GM20000 (cell line): ENCODE measurements at places on chromosomes 16 and 17.

GRCh38 chr16:2026461-2027023, at the start of gene NHERF2:
Gene NHERF2, plus strand, starts transcription at chr16:2026902. Its CDS starts 104 bp downstream, at chr16:2027006.
- peak; percentile 63 for DNase-seq

GRCh38 chr16:88762941-88763340, 22.1 kb downstream of the PIEZO1 start:
- no peak for DNase-seq

DNA sequence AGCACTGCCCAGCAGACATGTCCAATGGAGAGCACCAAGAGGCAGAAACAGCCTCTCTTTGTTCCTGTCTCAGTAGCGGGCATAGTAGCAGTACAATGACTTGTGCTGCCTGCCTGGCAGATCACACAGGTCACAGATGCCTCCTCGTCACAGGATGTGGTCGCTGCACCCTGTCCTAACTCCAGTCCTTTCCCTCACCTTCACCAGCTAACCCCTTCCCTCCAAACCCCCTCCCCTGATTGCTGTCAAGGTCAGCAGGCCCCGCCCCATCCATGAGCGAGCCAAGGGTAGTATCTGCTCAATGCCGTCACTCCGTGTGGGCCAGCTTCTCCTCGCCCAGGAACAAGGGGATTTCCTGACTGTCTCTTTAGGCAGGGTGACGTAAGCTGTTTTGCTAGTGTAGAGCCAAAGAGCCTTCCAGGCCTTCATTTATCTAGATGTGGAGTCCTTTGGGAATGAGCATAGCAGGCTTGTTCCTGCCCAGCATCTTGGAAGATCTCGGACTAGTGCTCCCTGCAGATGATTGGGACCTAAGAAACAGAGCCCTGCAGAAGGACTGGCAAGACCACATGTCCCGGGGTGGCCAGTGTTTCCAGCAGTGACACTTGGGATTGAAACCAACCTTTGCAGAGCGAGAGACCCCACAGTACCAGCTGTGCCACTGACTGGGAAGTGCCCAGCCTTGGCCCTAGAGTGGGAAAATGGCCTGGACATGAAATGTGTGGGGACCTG, 75.9 kb upstream of the TNRC6C start:
- DNase-seq, result peak; percentile 80

DNA sequence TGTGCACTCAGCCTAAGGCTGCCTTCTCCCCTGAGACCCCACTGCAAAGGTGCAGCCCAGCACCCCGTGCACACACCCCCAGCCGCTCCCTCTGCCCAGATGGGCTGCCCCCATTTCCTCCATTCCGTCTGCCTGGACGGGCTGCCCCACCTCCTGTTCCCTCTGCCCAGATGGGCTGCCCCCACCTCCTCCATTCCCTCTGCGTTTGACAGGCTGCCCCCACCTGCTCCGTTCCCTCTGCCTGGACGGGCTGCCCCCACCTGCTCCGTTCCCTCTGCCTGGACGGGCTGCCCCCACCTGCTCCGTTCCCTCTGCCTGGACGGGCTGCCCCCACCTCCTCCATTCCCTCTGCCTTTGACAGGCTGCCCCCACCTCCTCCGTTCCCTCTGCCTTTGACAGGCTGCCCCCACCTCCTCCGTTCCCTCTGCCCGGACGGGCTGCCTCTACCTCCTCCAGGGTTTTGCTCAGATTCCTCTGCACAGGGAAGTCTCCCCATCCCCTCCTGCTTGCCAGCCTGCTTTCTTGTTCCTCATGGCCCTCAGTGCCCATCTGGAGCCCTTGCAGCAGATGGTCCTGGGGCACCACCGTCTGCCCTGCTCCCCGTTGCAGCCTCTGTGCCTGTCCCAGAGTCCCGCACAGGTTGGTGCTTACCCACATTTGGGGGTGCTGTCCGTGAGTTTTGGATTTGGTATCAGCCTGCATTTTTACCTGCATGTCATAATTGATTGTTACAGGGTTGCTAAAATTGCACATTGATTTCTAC, 23.4 kb upstream of the IL17C start:
- no peak for DNase-seq

GRCh38 chr16:27657811-27658210, 107.9 kb downstream of the KATNIP start:
- DNase-seq, result no peak

DNA sequence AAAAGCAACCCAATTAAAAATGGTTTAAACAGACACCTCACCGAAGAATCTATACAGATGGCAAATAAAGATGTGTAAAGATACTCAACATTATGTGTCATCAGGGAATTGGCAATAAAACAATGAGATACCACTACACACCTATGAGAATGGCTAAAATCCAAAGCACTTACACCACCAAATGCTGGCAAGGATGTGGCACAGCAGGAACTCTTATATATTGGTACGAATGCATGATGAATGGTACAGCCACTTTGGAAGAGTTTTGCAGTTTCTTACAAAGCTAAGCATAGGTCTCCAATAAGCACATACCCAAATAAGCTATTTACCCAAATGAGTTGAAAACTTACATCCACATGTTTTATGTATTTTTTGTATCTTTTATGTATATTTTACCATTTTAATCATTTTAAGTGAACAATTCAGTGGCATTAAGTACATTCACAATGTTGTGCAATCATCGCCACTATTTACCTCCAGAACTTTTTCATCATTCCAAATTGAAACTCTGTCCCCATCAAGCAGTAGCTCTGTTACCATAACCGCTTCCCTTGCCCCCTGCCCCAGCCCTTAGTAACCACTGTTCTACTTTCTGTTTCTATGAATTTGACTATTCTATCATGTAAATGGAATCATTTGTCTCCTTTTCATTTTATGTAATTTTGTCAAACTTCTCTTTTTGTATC, 6.7 kb upstream of the ALDH3A2 start:
- no peak for DNase-seq

DNA sequence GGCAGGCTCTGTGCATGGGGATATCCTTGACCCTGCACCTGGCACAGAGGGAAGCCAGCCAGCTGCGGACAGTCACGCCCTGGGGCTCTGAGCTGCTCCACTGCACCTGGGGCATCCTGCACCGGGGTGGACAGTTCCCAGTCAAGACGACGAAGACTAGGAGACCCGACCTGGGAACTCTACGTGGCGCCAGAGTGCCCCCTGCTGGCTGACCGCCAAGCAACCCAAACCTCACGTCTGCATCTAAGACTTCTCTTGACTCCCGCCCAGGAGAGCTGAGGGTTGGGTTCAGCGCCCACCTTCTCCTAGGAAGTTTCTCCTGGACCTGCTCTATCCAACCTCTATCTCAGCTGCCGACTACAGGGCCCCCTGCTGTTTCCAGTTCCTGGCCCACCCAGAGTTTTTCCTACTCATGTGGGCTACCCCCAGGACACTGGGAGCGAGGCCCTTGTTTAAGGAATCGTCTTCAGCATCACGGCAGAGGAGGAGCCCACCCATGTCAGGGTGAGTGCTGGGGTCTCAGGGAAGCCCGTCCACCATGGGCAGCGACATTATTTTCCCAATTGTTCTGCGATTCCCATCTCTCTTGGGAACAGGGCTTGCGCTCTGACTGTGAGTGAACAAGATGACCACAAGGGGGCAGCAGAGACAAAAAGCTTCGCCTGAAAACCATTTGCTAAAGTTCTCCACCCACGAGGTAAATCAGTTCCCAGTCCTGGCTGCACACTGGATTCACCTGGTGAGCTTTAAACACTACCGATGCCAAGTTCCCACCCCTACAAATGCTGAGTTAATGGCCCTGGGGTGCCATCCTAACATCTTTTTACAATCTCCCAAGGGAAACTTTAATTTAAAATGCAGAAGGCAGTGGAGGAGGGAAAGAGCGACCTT, 29.3 kb downstream of the TLE7 start:
- peak; percentile 83 for DNase-seq

DNA sequence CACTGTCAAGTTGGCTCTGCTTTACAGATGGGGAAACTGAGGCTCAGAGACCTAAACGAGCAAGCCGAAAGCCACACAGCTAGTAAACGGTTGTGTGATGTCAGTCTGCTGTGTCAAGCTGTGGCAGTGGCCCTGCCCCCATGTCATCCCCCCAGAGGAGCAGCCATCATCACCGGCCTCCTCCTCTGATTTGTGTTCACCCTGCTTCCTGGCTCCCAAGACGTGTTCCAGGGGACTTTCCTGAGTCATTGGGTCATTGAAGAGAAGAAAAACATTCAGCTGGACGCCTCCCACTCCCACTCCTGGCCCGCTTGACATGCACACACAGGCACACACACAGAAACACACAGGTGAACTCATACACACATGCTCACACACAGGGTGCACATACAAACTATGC, 54.0 kb upstream of the CIBAR2 start:
- DNase-seq, result no peak

- no peak for DNase-seq
Measured at GRCh38 chr17:13297183-13297582, 279.4 kb upstream of the ELAC2 start.

GRCh38 chr17:76274112-76274956, 9.2 kb downstream of the UBALD2 start:
- no peak for DNase-seq

DNA sequence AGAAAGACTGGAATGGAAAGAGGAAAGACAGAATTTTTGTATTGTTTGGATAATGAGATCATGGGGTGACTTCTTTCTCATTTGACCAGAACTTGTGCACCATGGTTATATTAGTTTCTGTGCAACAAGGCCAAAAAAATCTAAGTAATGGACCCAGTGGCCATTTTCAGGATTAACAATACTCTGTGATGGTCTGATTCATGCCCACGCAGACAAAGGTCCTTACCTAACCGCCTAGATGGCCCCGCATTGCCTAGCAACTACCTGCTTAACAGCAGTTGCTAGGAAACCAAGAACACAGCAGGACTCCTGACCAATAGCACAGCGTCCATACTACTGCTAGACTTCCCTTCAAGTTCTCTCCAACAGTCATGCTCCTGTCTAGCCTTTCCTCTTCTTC, 22.4 kb downstream of the MIS12 start:
- no peak for DNase-seq

DNA sequence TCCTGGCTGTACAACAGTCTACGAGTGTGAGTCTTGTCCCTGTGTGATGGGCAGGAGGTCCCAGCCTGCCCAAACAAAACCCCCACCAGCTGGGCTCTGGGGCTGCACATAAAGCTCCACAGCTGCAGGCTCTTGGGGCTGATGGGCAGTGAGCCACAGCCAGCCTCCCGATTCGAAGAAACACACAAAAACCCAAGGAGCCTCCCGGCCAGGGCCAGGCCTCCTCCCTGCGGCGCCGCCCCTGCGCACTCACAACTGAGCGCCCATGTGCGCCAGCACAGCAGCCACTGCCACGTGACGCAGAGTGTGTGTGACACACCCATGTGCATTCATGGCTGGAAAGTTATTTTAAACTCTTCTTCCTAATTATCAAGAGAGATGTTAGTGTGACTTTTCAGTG, 30.6 kb upstream of the FAAP100 start:
- no peak for DNase-seq

- DNase-seq, result no peak
Measured at GRCh38 chr17:39761861-39762496, 24.2 kb downstream of the GRB7 start.

GRCh38 chr17:81987161-81987770, 9.8 kb downstream of the ASPSCR1 start:
- no peak for DNase-seq

GRCh38 chr17:39239640-39240314, 14.0 kb upstream of the STAC2 start:
- peak; percentile 70 for DNase-seq

- DNase-seq, result no peak
Measured at GRCh38 chr16:63650550-63650949, 1471.3 kb downstream of the CDH11 start.
